ENCODE measurements at places on chromosomes 7 and 10.

- DNase-seq: no peak
Measured at GRCh38 chr7:728602-729001, 1.5 kb upstream of the PRKAR1B start.

GRCh38 chr7:32942415-32943251 lies 14.6 kb upstream of the FKBP9 start:
- peak; percentile 59 for DNase-seq

DNA sequence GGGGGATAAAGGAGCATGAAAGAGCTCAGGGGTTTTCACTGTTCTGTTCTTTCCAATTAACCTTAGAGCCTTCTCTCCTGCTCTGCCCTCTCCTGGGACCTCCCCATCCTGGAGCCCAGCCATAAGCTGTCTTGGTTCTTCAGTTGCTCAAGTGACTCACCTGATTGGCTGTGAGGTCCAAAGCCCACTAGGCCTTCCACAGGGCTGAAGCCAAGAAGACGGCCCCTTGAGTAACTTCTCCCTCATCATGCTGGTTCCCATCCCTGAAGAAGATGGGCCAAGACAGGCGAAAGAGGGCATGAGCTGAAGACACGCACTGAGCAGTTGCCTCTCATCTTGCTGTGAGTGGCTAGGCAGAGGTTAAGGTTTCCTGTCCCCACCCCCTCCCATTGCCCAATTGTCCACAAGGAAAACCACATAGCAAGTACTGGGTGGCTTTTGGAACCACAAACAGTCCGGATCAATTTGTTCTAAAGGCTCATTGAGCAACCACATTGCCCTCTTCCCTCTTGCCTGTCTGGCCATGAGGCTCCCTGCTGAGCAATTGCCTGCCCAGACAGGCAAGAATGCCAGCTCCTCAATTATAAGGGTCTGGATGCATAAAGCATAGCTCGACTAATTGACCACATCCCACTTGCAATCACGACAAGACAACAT lies 43.9 kb upstream of the GPAM start:
- no peak for DNase-seq

DNA sequence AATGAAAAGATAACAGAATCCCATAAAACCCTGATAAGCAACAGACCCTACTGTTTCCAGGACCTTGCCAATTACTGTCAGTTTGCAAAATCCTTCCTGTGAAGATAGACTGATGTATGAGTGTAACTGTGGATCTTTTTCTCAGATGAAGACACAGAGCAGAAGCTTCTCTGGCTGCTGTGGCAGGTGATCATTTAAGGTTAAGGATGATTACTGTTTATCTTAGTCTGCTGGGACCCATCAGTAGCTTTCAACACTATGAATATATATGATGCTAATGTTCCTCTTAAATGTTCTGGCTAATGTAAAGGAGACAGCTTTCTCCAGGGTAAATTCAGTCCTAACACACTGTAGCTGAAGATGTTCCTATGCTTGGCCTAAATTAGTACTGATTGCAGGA lies 56.0 kb upstream of the CTTNBP2 start:
- no peak for DNase-seq

- DNase-seq: no peak
Measured at GRCh38 chr7:157355784-157356511, 19.1 kb downstream of the DNAJB6 start.

GRCh38 chr7:111094419-111094818 lies 3.5 kb downstream of the LRRN3 start:
- no peak for DNase-seq

- DNase-seq: no peak
Measured at GRCh38 chr10:126913316-126913715, 8.1 kb downstream of the DOCK1 start.

DNA sequence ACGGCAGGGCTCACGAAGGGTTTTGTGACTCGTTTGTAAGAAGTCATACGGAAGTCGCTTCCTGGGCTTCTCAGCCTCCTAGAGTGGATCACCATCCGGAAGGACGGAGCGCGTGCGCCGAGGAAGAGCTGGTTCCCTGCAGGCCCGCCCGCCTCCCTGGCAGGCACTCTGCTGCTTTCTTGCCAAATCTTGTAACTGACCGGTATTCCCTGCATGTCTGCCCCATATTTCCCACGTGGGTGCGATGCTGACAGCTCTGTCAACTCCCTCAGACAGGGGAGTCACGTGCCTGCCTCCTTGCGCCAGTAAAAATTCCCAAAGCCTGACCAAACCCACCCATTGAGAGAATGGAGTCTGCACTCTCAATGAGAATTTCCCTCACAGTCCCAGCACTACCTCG lies 12.7 kb downstream of the SHH start:
- no peak for DNase-seq

DNA sequence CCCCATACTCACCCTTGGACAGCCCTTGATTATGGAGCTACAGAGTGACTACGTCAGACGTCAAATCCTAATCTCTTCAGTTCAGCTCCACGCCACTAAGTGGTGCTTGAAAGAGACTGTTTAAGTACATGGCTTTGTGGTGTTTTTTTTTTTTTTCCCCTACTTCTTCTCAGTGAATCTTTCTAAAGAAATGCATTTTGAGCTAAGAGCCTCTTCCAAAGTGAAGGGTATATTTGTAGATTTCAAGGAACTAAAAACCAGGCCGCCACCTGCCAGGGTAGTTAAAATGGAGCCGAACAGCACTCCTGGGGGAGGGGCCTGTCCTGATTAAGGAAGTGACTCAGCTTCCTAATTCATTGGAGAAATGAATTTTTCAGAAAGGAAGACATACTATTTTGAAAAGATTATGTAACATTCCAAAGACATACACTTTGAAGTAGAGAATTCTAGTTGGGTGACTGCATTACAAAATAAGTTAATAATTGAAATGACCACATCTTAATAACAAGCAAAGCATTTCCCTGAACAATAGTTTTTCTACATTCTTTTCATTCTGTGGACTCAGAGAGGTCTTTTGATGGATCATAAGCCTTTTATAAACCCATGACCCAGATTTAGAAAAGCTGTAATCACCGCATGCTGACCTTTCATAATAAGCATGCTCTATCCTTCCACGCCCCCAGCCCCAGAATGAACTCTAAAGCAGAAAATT lies 20.6 kb upstream of the VPS41 start:
- no peak for DNase-seq

DNA sequence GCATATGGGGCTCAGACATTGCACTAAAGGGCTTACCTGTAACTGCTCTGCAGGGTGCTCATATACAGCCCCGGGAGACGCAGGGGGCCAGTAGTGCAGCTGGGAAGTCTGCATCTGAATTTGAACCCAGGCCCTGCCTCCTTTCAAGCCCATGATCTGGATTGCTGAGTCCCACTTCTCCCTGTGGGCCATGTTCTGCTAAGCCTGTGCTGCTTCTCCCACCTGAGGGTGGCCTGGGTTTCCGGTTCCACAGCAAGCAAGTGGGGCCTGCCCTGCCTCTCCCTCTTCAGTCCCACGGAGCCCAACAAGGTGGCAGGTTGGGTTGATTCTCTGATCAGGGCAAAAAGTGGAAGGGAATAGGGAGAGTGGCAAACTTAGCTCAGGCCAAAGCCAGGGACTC lies 56.6 kb upstream of the GDF10 start:
- no peak for DNase-seq

DNA sequence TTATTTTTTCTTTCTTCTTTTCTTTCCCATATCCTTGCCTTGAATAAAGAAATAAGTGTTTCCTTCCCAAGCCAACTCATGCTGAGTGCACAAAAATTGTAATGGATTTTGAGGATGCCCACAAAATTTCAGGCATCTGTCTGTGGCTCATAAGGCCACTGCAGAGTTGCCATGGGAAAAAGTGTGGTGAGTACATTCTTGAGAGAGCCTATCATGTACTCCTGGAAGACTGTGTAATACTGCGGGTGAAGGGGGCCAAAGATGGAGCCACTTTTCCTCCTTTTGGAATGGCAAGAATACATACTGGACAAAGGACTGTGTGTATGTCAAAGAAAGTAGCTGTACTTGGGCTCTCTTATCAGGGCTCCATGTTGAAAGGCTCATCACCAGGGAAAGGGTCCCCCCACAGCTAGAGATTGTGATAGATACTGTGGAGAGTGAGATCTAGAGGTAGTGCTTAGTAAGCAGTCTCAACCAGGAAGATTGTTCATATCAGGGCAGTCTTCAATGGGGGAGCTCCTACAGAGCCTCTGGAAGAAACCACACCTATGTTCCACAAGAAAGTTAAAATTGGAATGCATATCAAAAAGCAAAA lies 341.6 kb upstream of the KCND2 start:
- DNase-seq: no peak

- DNase-seq: no peak
Measured at GRCh38 chr7:82841828-82842227, 320.9 kb downstream of the PCLO start.

DNA sequence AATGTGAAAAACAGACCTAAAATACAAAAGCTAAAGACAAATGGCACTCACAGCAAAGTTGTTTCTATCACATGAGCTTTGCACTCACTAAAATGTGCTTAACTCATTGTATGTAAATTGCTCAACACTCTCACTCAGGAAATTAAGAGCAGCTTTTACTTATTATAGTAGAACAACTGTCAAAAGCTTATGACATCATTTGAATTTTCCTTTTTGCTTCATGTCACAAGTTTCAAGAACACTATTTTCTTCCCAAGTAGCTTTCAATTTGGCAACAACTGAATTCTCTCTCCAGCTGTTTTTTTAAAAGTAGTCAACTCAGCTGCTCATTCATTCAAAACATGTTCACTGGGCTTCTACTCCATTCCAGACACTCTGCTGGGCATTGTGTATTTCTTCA lies 46.9 kb downstream of the ATE1 start:
- DNase-seq: no peak

GRCh38 chr7:30980751-30981150 lies 17.0 kb downstream of the GHRHR start:
- DNase-seq: no peak

- DNase-seq: no peak
Measured at GRCh38 chr10:84944187-84944586, 615.8 kb downstream of the CCSER2 start.

DNA sequence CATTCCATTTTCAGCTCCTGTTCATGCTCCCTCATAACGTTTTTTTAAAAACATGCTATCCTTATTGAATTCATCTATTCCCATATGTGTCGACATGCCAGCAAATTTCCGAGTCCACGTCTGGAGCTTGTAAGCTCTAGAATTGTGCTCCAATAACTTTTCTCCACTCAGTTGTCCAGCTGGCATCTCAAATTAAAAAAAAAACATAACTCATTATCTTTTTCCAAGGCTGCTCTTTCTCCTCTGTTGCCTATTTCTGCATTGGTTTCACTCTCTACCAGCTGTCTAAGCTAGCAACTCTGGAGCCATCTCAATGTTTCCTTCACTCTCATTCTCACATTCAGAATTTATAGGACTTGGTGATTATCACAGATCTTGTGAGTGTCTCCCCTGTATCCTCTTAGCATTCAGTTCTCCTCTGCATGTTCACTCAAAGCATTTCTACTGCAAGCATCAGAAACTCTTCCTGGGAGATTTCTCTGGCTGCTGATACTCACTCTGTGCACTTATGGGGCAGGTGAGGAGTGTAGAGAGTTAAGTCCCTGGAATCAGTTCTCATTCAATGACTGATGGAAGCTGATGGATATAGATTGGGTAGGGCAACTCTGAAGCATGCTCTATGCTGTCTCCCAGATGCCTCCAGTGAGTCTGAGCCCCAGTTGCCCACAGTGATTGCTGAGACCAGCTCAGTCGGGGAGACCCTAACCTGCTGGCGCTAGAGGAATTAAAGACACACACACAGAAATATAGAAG lies 6.7 kb upstream of the DLD start:
- no peak for DNase-seq

- no peak for DNase-seq
Measured at GRCh38 chr7:141501451-141501850, 49.8 kb upstream of the AGK start.

GRCh38 chr10:78830062-78830975 lies 238.4 kb upstream of the ZMIZ1 start:
- no peak for DNase-seq

DNA sequence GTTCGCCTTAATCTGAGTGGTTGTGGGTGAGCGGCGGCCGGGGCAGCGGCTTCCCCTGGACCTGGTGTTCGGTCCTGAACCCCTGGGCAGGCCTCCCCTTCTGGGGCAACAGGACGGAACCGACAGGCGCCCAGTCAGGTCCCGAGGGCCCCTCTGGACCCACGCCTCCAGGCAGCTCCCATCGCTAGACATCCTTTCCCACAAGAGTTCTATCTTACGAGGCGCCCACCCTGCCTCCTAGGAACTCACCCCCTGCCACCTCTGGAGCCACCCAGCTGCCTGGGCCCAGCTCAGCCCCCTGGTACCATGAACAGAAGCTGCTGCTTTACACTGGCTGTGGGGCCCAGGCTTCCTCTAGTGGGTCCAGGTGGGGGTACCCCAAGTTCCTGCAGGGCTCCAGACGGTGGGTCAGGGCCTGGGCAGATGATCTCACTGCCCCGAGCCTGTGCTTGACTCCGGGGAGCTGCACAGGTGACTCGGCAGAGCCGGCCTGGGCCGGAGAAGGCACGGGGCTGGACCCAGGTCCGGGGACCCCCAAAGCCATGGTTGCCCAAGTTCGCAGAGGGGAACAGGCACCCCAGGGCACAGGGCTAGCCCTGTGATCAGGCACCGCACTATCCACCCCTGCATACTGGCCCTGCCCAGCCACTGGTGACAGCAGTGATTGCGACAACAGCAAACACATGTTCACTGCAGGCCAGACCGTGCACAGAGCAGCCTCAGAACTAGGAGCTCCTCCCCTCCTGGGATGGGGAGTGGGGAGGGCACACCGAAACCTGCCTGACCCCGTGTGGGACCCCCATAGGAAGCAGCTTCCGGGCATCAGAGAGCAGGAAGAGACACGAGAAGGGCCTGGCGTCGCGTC lies 180.3 kb downstream of the ELFN1 start:
- no peak for DNase-seq

- no peak for DNase-seq
Measured at GRCh38 chr10:10872035-10872673, 145.5 kb upstream of the CELF2 start.

GRCh38 chr7:128323040-128323439 lies 20.7 kb downstream of the RBM28 start:
- no peak for DNase-seq

GRCh38 chr10:28207799-28208198 lies 95.1 kb downstream of the MPP7 start:
- DNase-seq: no peak

GRCh38 chr10:128570319-128570995 lies 444.2 kb upstream of the MKI67 start:
- DNase-seq: no peak
